ENCODE measurements at places on chromosomes 5 and 9.

GRCh38 chr5:181114844-181115778, 15.9 kb downstream of the OR2V1 start:
- DNase-seq: no peak

- DNase-seq: no peak
Observed at GRCh38 chr5:39517800-39518199, 93.0 kb upstream of the DAB2 start.

GRCh38 chr5:58326022-58326421, 133.9 kb downstream of the PLK2 start:
- DNase-seq: no peak

DNA sequence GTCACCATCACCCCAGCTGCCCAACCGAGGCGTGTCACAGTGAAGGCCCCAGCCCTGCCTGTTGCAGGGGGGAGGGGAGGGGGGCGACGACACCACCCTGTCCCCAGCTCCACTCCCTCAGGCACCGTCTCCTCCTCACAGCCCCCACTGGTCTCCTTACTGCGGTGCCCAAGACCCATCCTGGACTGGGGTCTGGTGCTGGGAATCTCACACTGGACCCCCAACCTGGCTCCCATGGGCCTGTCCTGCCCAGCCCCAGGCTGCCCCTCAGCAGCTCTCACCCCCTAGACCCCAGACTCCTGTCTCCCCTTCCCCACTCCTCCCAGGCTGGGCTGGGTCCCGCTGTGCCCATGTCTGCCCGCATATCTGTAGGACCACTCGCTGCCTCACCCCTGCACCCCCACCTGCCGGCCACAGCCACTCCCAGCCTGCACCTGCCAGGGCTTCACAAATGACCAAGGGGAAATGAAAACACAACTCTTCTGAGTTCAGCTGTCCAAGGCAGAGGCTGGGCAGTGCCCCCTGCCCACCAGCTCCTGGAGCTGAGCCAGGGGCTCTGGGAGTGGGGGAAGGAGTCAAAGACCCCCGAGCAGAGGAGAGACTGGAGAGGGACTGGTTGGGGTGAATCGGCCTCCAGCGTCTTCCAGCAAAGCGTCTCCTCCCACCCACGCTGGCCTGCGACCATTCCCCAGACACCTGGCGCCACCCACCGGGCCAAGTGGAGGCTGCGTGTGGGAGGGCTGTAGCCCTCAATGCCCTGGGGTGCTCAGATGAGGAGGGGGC, 32.6 kb upstream of the EGFL7 start:
- DNase-seq: peak; percentile 58

DNA sequence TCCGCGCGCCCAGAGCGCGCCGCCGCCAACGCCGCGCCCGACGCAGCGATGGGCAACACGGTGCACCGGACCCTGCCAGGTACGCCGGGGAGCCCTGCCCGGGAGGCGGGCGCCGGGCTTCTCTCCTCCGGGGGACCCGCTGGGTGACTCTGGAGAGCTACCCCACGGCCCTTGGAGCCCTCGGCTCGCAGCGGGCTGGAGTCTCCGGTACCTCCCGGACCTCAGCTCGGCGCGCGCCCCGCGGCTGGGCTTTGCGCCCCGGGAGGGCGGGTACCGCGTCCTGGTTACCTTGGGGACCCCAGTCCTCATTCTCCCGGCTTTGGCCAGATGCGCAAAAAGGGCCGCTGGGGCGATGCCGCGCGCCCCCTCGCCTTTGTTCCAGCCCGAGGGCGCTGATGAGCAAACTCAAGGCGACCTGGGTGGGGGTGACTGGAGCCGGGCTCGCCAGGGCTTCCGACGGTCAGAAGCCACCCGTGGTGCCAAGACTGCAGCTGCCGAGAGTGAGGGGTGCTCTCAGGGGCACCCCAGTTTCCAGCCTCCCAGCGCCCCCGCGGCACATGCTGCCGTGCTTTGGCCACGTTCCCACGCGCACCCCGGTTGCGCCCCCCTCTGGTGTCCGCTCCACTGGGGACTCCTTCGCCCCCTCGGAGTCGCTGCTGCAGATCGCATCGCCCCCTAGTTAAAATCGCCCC, 442 bp downstream of the NEURL1B start:
- DNase-seq: no peak

DNA sequence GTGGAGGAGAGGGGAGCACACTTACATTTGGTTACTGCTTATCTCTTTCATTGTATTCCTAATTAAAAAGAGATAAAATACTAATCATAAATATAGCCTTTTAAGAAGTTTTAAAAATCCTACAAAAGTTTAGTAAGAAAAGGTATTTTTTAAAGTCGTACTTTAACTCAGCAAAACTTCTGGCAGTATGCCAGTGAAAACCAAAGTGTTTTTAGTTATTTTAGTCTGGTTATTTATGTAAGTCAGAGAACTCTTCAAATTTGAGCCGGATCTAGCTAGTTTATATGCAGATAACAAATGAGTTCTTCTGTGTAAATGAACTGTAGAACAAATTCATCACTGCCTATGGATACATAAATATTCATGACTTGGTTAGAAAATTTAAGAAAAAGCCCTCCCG, 36.5 kb upstream of the ANKDD1B start:
- no peak for DNase-seq

GRCh38 chr5:168407211-168407610, 79.1 kb upstream of the RARS1 start:
- no peak for DNase-seq

- DNase-seq: no peak
Observed at GRCh38 chr9:16138561-16139491, 586.0 kb downstream of the CCDC171 start.
